ENCODE measurements at places on chromosomes 13 and 19.

DNA sequence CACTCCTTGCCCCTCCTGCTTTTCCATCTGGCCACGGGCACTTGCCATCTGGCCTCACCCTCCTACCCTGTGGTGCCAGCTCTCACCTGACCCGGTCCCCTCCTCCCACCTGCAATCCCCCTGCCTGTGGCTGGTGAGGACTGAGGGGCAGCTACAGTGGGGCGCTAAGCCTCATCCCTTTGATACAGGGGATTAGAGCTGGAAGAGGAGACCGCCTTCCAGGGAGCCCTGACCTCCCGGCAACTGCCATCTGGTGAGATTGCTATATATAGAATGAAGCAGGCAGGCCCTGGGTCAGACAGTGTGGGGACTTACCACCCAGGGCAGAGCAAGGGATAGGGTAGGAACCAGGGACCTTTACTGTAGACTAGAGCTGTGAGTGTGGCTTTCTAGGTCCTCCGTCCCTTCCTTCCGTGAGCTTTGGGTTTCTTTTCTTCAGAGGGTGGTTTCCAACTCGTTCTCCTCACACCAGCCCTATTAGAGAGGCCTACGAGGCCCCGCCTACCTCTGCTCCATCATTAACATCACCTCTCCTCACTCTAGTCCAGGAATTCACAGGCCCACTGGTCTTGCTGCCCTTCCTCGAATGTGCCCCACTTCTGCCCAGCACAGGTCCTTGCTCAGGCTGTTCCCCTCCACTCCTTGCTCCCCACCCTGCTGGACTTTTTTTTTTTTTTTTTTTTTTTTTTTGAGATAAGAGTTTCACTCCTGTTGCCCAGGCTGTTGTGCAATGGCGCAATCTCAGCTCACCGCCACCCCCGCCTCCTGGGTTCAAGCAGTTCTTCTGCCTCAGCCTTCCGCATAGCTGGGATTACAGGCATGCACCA, 7.7 kb downstream of the KASH5 start:
- DNase-seq = no peak

DNA sequence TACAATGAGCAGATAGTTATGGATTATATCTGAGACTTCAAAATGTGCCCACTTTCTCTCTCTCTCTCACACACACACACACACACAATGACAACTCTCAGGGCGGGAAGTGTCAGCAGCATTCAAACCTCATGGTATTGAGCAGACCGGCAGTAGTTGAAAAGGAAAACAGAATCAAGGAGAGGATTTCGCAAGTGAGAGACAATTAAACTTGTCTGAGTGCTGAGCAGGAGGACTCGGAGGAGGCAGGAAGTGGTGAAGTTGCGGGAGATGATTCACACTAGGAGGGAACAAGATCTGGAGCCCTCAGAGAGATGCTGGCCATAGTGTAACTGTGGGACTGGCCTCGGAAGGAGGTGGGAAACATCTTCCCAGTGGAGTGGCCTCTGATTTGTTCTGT, 353.1 kb downstream of the EFNB2 start:
- DNase-seq = no peak

- no peak for DNase-seq
Measured at GRCh38 chr13:20607015-20607414, 40.1 kb downstream of the IFT88 start.

- DNase-seq = no peak
Measured at GRCh38 chr19:49556412-49557398, 23.7 kb downstream of the NOSIP start.

DNA sequence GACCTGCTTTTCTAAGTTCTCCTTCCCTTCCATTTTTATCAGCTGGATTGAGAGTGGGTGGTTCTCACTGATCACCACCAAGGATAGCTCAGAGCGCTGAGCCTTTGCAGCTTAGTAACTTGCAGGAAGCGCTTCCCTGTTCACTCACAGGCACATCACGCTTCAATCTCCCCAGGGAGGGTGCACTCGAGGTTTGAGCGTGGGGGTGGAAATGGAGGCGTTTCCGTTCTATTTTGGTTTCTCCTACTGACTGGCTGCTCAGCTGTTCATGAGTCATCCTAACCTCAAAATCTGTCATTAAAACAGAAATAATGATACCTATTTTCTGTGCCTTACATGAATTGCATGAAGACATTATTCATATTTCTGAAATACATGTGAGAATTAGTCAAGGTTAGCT, 292.1 kb downstream of the SPRY2 start:
- no peak for DNase-seq
